ENCODE measurements at places on chromosomes 1 and 21.

GRCh38 chr1:12339396-12339795 lies 109.6 kb downstream of the VPS13D start:
- no peak for DNase-seq

- no peak for DNase-seq
Measured at GRCh38 chr21:17866590-17866989, 47.4 kb upstream of the C21orf91 start.

DNA sequence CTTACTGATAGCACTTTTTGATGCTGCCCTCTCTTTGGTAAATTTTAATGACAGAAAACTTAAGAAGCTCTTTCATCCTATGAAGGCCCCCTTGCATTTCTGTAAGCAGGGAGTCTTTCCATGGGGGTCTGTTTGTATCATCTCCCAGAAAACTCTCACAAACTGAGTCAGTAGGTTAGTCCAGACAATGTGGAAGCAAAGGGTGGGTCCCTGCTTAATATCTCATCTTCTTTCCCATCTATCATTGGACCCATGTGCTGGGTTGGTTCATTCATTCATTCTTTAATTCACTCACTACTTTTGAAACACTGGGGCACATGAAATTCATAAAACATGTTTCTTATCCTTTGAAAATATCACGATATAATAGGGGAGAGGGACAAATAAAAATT lies 164.3 kb downstream of the NTMT2 start:
- no peak for DNase-seq

- no peak for DNase-seq
Measured at GRCh38 chr1:97384294-97384968, 536.4 kb downstream of the DPYD start.

DNA sequence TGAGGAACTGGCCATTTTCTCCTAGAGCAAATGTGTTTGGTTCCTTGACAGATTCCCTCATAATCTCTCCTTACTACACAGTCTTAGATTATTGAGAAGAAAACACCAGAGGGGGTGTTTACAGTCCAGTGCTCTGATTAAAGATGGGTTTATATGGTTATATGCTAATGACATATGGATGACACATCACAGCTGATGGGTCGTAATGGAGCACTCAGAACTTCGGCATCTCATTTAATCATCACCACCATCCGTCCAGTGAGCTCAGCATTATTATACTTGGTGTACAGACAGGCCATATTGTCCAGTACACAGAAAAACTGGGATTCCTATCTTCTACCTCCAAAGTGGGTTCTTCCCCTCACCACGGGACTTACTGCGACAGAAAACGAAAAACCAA lies 22.3 kb upstream of the NR5A2 start:
- DNase-seq = no peak
